ENCODE measurements at places on chromosomes 1 and 21. TPM values are rescaled to one million over a fixed set of nuclear protein-coding genes. Genes with fewer than 3 reads are reported as not detected.

FMOD gene
- total RNA-seq: 63.0 TPM

ADORA1 gene
- not detected for total RNA-seq

SFN gene
- total RNA-seq: 0.13 TPM

DYNLT4 gene
- 0.13 TPM for total RNA-seq

CD5L gene
- total RNA-seq: not detected

PRELP gene
- not detected for total RNA-seq

MMEL1 gene
- 3.6 TPM for total RNA-seq

CFAP107 gene
- total RNA-seq: not detected

AADACL3 gene
- total RNA-seq: not detected

LEMD1 gene
- total RNA-seq: 0.26 TPM

OPRD1 gene
- total RNA-seq: not detected

AIM2 gene
- not detected for total RNA-seq

TIAM1 gene
- 0.64 TPM for total RNA-seq

SLC5A9 gene
- total RNA-seq: under 0.01 TPM

RAP1GAP gene
- total RNA-seq: not detected

NR1I3 gene
- total RNA-seq: not detected

FCRL1 gene
- total RNA-seq: not detected

CFAP45 gene
- total RNA-seq: 0.13 TPM

CCNL2 gene
- 44.2 TPM for total RNA-seq

PLA2G2D gene
- total RNA-seq: not detected

PYHIN1 gene
- not detected for total RNA-seq

BEND5 gene
- 2.3 TPM for total RNA-seq

ZYG11B gene
- 29.5 TPM for total RNA-seq

DNA sequence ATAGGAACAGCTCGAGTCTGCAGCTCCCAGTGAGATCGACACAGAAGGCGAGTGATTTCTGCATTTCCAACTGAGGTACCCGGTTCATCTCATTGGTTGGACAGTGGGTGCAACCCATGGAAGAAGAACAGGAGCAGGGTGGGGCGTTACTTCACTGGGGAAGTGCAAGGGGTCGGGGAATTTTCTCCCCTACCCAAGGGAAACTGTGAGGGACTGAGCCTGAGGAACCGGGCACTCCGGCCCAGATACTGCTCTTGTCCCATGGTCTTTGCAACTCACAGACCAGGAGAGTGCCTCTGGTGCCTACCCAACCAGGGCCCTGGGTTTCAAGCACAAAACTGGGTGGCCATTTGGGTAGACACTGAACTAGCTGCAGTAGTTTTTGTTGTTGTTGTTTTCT is 307.1 kb downstream of the AMY1C start:
- no peak for DNase-seq

- no peak for DNase-seq
These were observed 484.5 kb upstream of the DAB1 start for GRCh38 chr1:57908147-57908890.

- DNase-seq: no peak
These were observed 3.8 kb upstream of the HES3 start for GRCh38 chr1:6239950-6240768.

- no peak for DNase-seq
These were observed 38.2 kb upstream of the KIRREL1 start for GRCh38 chr1:157955221-157955620.

GRCh38 chr1:168833801-168834224 is 104.8 kb upstream of the DPT start:
- no peak for DNase-seq

DNA sequence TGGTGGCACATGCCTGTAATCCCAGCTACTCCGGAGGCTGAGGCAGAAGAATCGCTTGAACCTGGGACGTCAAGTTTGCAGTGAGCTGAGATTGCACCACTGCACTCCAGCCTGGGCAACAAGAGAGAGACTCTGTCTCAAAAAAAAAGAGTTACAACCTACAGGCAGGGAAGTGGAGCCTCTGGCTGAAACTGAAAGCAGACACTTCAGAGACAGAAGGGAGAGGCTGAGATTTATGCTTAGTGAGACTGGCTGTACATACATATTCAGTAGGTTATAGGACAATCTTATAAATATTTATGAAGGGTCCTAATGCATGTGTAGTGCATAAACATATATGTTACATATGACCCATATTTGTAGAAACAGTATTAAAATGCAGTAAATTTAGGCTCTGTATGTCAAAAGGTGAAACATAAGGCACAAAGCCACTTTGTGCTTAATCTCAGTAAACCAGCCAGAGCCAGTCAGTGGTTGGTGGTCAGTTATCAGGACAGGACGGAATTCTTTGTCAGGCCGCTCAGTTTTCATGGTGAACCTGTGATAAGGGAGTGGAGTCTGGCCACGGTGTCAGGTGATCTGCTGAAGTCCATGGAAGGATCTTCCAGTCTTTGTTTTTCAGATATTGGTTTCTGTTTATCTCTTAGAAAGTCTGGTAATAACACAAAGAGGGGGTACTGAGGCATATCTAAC is 13.7 kb downstream of the RHEX start:
- no peak for DNase-seq

- no peak for DNase-seq
These were observed 84.3 kb downstream of the PLPPR4 start for GRCh38 chr1:99348397-99349132.

GRCh38 chr1:78359666-78360065 is 131.1 kb upstream of the PTGFR start:
- no peak for DNase-seq

- DNase-seq: no peak
These were observed 18.7 kb downstream of the SLC9A1 start for GRCh38 chr1:27136236-27136551.

DNA sequence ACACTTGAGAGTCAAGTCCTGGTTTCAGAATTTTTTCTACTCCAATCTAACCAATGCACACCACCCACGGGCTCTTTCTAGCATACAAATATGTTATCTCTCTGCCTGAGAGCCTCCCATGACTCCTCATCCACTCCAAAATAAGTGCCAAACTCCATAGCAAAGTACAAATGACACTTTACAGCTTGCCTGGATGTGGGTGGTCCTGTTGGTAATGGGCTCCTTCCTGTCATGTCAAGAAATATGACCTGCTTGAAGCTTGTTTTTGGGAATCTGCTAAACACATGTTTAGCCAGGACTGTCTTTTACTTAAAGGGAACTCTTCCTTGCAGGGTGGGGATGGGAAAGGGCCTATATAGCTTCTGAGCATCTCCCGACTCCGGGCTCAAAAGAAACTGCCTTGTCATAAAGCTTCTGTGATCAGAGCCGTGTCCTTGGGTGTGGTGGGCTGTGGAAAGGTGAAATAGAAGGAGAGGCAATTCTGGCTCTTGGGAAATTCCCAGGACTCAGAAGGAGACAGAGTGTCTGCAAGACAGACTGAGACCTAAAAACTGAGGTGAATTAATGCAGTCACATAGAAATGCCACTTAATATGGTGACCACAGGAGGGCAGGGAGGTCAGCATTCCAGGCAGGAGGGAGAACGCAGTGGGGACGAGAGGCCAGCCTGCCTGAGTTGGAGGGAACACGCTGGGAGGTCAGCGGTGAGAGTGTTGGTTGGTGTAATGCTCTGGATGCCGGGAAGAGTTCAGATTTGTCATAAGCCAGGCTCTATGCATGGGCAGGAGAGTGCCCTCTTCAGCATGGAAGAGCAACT is 6.1 kb upstream of the IGFN1 start:
- DNase-seq: peak; percentile 30

- no peak for DNase-seq
These were observed 16.4 kb upstream of the GNL2 start for GRCh38 chr1:37612186-37612585.

DNA sequence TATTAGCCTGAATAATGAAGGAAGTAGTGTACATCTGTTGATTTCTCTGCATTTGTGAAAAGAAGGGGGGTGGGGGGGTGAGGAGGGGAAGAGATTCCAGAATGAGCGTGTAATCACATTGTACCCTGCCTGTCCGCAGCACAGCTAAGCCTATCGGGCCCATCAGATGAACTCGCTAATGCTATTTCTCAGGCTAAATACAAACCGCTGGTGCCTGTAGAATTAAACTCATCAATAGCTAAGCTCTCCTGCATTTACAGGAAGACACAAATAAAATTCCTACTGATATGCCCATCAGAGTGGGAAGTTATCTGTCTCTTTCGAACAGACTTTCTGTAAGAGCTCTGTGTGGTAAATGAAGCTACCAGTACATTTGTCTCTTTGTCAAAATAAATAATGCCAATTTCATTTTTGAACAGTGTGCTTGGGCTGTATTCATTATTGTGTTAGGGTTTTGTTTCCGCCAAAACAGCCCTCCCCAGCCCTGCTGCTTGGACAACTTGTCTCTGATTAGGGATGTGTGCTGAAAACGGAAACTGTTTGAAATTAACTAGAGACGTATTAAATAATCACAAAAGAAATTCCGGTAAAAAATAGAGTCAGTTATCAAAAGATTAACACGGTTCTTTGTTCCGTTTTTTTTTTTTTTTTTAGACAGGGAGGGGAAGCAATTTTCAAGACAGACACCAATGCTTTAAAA is 305.4 kb downstream of the TTLL7 start:
- DNase-seq: no peak

DNA sequence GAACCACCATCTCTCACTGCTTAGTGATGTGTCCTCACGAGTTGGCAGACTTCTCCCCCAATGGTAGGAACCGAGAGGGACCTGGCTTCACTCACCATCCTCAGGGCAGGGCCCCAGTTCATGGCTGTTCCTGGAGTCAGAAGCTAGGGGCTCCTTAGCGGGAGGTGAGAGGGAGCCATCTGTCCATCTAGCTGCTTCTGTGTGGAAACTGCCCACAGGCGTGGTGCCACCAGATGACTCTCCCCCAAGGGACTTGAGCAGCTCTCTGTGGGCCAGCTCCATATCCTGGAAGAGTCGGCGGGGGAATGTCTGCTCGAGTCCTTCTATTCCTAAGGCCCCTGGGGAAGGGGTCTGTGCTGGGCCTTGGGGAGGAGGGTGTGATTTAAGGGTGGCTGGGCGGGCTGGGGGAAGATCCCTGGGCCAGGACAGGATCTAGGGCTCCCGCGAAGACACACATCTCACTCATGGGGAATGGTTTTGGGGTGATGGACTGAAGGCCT is 16.3 kb downstream of the LRRC71 start:
- DNase-seq: no peak

GRCh38 chr1:231625975-231626534 is 535 bp upstream of the DISC1 start:
- peak; percentile 3 for DNase-seq

- no peak for DNase-seq
These were observed 9.1 kb upstream of the EXO1 start for GRCh38 chr1:241838897-241839296.

DNA sequence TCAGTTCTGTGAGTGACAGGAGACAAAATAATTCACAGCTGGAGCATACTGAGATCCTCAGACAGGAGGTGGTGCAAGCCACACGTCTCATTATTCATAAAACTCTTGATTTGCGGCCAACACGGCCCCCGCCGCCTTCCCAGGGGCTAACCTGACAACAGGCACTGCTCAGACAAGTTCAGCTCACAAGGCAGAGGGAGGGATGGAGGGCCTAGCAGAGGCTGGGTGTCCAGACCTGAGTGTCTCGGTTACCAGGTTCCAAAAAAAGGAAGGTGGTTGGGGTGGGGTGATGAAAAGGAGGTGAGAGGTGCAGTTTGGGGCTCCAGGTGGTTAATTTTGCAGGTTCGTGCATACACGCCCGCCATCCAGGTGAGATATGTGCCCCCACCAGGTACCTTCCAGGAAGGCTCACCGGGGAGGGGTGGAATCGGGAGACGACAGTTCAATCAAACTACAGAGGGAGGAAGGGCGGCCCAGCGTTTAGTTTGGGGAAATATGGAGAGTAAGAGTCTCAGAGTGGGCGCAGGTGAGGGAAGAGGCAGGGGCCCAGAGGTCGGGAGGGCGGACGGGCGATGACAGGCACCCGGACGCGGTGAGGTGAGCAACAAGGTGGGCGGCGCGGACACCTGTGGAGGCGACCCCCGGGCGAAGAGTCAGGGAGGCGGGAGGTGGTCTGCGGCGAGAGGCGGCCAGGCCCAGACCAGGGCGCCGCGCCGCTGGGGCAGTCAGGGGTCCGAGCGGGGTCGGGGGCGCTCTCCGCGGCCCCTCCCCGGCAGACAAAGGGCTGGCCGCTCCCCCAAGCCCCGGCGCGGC is 629 bp downstream of the CTNNBIP1 start:
- DNase-seq: peak; percentile 30

- DNase-seq: no peak
These were observed 280.3 kb downstream of the HMCN1 start for GRCh38 chr1:186014370-186015037.

- no peak for DNase-seq
These were observed 834.0 kb upstream of the TMPRSS15 start for GRCh38 chr21:19237608-19238007.

GRCh38 chr1:61241973-61242381 is 159.6 kb downstream of the NFIA start:
- DNase-seq: no peak

DNA sequence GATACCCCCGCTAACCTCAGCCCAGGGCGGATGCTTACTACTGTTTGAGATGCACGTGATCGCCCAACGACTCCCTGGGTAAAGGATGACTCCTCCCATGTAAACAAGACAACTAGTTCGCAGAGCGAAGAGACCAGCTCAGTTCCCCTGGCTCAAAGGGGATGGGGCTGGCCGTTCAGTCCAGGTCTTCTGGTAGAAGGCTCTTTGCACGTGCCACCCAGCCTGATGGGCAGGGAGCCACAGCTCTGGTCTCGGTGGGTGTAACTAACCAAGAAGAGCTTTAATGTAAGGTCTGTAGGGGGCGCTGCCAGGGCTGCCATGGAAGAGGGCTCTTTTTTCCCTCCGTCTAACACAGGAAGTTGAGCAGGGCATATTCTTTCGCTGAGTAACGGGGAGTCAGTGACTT is 49.4 kb upstream of the PARP1 start:
- no peak for DNase-seq

DNA sequence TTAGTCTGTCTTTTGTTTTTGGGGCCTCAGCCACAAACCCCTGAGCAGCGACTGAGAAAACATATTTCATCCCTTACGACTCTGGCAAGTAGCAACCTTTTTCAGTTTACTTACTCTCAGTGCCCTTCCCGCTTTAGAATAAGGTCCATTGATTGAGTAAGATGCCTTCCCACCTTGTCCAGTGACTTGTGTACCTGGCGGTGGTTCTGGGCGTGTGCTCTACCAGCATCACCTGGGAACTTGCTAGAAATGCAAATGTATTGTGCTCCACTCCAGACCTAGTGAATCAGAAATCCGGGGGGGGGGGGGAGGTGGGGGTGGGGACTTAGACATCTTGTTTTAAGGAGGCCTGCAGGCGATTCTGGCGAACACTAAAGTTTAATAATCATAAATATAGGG is 72.1 kb downstream of the S1PR1 start:
- no peak for DNase-seq

DNA sequence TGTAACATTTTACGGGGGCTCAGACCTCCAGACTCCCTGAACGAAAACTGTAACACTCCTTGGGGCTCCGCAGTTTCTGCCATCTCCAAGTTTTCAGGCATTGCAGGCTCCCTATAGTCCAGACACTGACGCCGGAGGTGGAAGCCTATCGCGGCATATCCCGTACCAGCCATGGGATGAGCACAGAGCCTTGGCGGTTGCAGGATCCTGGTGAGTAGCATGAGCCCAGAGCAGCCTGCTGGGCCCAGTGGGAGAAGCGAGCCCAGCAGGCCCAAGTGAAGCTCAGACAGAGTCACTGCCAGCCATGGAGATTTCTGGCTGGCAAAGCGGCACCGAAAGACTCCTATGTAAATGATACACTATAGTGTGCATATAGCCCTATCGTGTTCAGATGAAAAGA is 446.8 kb downstream of the COL11A1 start:
- DNase-seq: no peak
